Activated naive CD4-positive, alpha-beta T cell (primary cell): ENCODE measurements at places on chromosomes 12 and 14.

GRCh38 chr12:103392722-103393121, 103.0 kb downstream of the C12orf42 start:
- DNase-seq, result no peak

DNA sequence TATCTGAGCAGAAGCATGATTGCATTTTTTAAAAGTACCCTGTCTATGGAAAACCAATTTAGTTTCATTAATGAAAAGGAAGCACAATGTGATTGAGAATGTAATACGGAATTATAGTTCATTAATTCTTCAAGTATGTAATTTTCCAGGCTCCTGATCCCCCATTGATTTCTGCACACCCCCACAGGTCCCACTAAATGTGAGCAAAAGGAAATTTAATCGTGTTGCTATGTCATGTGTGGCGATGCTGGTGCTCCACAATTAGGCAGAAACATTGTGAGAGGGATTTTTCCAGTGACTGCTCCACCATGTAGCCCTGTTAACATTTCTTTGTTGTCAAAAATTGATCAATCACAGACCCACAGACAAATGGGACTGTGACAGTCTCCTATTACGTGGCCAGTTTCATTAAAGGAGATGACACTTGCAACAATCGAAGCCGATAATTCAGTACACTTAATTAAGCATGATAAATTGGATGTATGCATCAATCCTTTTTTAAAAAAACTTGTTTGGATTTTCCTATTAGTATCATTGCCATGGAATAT, 306.0 kb downstream of the NELL2 start:
- DNase-seq, result no peak

DNA sequence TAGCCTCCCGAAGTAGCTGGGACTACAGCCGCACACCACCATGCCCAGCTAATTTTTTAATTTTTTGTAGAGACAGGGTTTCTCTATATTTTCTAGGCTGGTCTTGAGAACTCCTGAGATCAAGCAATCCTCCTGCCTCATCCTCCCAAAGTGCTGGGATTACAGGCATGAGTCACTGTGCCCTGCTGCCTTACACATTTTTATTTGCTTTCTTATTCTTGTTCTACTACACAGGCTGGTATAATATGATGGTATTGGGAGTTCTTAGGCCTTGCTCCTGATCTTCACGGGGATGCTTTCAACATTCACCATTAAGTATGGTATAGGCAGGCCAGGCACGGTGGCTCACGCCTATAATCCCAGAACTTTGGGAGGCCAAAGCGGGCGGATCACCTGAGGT, 21.2 kb downstream of the DGLUCY start:
- no peak for DNase-seq

DNA sequence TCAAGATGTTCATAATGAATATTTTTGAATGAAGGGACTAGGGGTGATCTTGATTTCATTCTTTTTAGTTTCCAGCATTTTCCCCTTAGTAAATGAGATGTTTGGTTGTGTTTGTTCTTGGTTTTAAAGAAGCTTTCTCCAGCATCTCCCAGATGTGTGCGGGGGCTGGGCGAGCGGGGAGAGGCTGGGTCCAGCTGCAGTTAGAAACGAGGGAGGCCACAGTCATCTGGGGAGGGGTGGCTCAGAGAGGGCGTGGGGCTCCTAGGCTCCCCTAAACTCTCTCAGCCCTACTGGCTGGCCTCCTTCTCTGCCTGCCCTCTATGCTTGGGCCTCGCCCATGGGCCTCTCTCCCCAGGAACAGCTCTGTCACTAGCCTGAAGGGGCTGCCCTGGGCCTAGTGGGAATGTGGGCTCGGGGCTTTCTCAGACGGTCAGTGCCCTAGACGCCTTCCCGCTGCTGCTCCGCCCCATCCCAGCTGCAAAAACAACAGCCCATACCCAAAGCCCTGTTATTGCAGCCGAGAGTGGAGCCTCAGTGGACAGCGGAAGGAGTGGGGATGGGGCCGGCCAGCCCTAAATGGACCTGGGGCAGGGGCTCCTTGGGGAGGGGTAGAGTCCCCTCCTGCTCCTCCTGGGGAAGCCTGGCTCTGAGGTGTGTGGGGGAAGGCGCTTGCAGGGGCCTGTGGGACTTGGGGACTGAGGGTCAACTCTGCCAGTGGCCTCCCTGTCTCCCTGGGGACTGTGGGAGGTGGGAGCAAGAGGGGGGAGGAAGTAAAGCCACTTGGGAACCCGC, 18.3 kb upstream of the EIF2B2 start:
- DNase-seq, result no peak

DNA sequence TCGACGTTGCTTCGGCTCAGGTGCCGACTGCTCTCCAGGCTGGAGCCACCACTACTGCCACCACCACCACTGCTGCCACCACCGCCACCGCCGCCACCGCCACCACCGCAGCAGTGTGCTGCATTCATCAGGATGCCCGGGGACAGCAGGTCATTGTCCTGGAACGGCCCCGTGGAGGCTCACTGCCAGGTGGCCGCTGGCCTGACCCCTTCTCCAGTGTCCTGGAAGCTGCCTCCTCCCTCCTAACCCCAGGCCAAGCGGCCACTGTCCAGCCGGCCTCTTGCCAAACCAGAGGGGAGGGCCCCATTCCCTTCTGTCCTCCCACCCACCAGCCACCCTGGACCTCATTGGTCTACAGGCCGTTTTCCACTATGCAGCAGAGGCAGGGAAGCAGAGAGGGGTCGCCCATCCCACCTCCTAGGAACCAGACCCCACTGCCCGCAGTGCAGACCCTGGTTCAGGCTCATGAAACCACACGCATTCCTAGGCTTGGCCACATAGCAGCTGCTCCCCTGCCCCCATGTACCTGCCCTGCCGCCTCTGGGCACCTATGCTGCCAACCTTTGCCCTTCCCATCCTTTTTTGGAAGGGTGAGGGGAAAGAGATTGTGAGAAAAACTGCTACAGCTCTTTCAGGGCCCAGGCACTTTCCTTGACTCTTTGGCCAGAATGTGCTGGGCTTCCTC, 15.2 kb downstream of the ARL6IP4 start:
- no peak for DNase-seq

GRCh38 chr14:94394581-94395207, 6.3 kb upstream of the SERPINA1 start:
- no peak for DNase-seq

DNA sequence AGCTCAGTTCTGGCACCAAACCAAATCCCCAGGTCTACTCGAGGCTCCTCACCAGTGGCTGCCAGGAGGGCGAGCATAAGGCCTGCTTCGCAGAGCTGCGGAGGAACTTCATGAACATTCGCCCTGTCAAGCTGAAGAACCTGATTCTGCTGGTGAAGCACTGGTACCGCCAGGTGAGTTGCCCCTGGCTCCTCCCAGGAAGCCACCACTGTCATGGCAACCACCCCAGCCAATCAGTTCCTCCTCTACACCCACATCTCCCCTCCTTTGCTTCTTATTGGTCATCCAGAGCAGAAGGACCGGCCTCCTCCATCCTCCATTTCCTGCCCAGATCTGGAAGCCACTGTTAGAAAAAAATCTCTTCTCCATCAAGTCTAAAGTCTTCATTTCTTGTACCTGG, 17.2 kb upstream of the OAS2 start:
- no peak for DNase-seq

GRCh38 chr12:57620245-57620935, 9.2 kb downstream of the ARHGEF25 start:
- DNase-seq, result no peak

- DNase-seq, result no peak
Observed at GRCh38 chr12:26651566-26652188, 181.3 kb downstream of the ITPR2 start.

DNA sequence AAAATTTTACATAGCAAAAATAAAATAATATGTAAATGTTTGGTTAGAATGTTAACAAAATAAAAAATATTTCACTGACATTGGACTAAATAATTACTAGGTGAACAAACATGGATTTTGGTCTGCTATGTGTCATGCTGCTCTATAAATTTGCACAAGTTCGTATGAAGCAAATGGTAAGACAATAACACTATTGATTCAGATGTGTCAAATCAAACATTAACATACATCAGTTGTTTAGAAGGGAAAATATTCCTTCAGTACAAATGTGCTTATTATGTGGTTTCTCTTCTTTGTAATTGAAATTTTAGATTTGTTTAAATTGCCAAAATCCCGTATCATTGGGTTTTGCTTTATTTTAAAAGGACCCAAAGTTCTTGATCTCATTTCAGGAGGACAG, 46.9 kb downstream of the PAWR start:
- no peak for DNase-seq

- DNase-seq, result no peak
Observed at GRCh38 chr14:96658611-96659010, 138.6 kb upstream of the VRK1 start.

- no peak for DNase-seq
Observed at GRCh38 chr14:99684410-99684934, 374 bp downstream of the CYP46A1 start.

- peak; percentile 34 for DNase-seq
Observed at GRCh38 chr14:61476754-61477410, 155.5 kb downstream of the PRKCH start.

GRCh38 chr12:50271724-50272247, 11.5 kb downstream of the LIMA1 start:
- DNase-seq, result no peak

DNA sequence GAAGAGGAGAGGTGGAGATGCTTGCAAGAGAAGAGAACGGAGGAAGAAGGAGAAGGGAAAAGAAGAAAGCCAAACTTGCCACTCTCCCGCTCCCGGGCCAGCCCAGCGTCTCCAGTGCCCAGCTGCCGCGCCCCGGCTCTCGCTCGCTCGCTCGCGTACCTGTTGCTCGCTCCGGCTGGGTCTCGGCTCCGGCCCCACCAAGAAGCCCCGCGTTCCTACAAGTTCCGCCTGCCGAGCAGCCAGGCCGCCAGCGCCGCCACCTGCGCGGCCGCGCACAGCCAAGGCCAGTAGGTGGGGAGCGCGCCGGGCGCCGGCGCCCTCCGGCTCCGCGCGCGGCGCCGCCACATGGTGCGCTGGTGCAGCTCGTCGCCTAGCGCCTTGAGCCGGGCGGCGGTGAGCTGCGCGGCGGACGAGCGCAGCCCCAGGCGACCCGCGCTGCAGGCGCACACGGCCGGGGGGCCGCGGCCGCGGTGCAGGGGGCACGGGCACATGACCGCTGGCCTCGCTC, 370 bp downstream of the HRK start:
- DNase-seq, result no peak

- no peak for DNase-seq
Observed at GRCh38 chr12:69925291-69925690, 100.3 kb downstream of the MYRFL start.

GRCh38 chr12:95227818-95228356, 10.3 kb downstream of the VEZT start:
- DNase-seq, result no peak

DNA sequence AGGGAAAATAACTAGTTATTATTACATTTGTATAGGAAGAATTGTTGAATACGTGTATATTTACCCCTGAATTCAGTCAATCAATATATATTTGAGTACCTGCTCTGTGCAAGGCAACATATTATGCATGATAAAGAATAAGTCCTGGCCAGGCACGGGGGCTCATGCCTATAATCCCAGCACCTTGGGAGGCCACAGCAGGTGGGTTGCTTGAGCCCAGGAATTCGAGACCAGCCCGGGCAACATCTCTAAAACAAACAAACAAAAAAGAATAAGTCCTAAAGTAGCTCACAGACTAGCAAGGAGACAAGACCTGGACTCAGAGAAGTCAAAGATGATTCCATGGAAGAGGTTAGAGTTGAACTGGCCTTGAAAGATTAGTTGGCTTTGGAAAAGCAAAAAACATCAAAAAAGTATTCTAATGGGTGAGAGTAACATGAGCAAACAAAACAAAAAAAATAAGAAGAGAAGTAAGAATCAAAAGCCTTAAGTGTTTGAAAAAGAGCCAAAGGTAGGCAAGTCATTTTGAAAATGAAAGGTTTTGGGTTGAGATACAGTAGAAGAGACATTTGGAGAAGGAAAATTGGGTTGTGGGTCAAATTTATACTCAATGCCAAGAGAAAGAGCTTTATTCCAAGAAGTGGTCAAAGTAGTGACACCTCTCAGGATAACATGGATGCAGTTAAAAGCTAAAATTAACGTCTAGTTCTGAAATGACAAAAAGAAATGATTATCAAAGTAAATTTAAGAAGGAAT, 115.2 kb upstream of the BCAT1 start:
- DNase-seq, result no peak

DNA sequence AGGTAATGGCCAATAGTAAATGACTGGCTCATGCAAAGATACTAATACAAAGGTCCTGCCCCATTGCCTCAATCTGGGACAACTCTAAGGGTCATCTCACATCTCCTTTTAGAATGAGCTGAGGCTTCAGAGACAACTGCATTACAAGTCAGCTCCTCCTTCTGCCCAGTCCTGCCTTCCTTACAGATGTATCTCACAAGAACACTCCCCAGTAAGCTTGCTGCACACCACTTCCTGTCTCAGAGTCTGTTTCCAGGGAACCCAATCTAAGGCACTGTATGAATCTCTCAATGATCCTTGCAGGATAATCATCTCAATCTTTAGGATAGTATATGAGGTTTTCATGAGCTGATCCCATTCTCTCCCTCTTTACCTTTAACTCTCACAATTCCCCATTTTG, 57.8 kb upstream of the ZDHHC17 start:
- DNase-seq, result no peak

GRCh38 chr12:63302269-63302940, 151.4 kb upstream of the AVPR1A start:
- DNase-seq, result no peak

DNA sequence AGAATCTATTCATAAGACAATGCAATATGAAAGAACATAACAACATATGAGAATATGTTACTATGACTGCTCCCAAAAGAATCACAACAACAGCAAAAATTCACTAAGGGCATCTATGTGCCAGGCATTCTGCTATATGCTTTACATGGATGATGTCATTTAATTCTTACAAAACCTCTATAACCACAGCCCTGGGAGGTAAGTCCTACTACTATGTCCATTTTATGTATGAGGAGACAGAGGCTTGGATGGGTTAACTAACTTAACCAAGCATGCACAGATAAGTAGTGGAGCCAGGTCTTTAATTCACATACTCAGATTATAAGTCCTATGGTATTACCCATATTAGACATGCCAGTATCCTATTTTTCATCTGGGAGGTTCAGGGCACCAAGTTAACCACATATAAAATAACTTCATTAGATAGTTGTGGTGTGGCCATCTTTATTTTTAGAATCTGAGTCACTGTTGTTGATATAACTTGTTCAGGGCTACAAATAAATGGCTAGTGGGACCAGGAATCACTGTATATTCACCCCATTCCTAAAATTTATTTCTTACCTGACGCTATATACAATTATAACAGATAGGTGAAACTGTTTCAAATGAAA, 33.2 kb upstream of the RAD51AP1 start:
- DNase-seq, result no peak
